ENCODE measurements at places on chromosomes 11 and 22.

DNA sequence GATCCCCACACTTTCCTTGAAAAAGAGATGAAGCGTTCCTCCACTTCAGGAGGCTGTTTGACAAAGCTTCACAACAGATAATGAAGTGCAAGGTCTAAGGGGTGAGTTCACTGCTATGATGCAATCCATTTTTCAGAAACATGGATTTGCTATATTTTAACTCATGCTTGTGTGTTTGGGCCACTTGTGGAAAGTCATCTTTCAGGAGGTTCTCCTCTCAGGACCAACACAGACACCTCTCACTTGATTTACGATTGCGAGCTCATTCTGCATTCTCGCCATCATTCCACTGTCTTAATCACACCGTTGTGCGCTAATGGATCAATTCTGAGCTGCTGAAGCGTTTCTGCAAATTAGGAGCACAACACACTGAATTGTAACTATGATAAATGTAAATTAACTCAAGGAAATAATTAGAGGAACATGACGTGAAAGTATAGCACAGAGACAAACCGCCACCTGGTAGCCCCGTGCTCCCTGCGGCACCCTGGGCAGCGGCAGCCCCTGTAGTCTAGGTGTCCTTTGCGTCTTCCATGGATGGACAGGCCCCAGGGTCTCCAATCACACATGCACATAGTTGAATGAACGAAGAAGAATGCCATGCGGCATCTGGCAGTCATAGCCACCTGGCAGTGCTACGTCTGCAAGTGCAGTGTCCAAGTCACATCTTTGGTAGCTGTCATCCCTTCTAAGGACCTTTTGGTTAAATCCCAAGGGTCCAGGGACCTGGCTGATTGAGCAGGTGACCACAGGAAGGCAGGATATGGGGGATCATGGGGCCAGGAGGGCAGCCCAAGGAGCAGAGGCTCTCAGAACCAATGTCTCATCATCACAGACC lies 28.1 kb upstream of the RTL6 start:
- no peak for DNase-seq

GRCh38 chr11:102495161-102496042 lies 35.1 kb downstream of the MMP7 start:
- peak; percentile 65 for DNase-seq

DNA sequence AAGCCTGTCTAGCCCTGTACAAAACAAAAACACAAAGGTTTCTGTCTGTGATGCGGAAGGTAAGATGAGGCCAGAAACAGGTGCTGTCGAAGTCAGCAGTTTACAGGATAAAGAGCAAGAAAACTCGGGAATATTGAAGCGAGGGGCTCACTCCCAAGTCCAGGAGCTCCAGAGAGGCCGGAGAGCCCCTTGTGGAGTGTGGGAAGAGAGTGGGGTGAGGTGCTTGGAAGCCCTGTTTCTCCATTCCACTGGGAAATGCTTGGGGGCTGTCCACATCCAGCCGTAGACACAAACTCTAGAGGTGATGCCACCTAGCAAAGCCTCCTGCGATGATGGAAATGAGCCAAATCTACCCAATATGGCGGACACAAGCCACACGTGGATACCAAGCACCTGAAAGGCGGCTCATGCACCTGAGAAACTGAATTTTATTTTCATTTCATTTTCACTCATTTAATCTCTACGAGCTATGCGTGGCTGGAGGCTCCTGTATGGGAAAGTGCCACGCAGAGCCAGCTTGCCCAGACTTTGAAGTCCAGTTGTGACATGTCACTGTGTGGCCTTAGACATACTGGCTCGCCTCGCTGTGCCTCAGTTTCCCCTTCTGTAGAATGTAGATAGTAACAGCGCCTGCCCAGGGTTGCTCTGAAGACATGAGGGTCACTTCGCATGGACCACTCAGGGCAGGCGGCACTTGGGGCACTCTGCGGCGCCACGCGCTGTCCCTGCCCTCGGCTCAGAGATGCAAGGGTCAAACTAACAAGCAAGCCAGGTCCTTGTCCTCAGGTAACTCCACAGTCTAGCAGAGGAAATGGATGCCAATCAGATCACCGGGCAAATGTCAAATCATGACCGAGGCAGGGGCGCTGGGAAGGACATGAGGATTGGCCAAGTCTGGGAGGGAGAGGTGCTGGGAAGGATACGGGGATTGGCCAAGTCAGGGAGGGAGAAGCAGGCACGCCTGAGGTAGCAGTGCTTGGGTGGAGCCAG lies 684.7 kb downstream of the TBC1D22A start:
- DNase-seq = no peak

- DNase-seq = no peak
Measured at GRCh38 chr11:131693756-131694155, 323.3 kb downstream of the NTM start.

DNA sequence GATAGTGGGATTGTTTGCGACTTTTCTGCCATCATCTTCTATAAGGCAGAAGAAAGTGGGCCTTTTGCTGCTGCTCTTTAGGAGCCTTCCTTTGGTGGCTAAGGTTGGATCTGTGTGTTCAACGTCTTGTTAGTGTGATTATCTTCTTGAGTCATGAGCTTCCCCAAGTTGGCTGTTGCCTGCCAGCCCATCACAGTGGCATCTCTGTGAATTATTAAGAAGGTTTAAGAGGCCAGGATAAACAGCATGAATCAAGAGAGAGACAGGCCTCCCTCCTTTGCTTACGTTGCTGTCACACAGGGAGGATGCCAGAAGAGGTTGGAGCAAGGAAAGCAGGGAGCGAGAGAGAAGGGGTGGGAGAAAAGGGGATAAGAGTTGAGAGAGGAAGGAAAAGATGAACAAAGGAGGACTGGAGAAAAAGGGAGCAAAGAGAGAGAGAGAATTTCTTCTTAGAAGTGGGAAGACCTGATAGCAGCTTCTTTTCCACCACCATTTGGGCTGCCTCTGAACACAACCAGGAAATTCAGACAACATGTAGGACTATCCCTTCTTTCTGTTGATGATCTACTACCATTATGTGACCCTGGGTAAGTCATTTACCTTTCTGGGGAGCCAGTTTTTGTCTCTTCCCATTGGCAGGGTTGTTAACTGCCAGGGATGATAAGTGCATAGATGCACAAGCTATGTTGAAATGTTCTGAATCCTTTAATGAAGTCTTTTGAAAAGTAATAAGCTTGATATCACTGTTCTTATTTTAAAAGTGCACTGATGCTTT lies 126.5 kb downstream of the NAV2 start:
- DNase-seq = no peak

DNA sequence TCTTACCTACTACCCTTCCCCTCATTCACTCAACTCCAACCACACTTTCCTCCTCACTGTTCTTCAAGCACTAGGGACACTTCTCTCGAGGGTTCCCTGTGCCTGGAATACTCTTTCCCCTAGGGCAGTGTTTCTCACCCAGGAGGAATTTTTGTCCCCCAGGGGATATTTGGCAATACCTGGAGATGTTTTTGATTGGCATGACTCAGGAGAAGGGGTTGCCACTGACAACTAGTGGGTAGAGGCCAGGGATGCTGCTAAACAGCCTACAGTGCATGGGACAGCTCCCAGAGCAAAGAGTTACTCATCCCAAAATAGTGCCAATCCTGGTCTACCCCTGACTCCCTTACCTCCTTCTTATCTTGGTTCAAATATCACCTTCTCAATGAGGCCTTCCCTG lies 40.0 kb downstream of the BTG4 start:
- no peak for DNase-seq

DNA sequence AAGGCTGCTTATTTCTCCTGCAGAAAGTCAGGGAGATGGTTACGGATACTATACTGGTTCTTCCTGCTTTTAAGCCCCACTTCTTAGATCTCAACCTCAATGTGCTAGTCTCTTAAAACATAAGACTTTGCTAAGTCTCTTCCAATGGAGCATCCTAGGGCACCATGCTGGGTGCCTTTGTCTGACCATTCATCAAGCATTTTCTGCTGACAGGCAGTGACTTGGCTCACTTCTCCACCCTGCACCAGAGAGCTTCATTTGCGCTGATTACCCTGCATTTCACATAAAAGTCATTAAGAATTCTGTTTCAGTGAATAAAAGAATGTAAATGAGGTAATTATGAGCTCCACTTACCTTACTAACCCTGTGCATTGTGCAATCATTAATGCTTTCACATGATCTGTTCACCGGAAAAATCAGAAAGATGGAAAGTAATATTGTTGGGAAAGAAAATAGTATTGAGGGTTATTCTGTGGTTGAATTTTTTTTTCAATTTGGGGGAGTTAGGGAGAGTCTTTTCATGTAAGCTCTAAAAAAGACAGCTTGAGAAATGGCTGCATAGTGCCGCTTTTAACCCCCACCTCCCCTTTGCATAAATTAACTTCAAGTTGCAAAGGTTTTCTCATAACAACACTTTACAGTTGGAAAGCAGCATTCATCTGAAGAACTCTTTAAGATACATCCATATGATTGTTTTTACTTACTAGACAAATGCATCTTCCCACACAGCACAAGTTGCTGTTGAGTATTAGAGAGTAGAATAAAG lies 677.3 kb upstream of the KIRREL3 start:
- no peak for DNase-seq

DNA sequence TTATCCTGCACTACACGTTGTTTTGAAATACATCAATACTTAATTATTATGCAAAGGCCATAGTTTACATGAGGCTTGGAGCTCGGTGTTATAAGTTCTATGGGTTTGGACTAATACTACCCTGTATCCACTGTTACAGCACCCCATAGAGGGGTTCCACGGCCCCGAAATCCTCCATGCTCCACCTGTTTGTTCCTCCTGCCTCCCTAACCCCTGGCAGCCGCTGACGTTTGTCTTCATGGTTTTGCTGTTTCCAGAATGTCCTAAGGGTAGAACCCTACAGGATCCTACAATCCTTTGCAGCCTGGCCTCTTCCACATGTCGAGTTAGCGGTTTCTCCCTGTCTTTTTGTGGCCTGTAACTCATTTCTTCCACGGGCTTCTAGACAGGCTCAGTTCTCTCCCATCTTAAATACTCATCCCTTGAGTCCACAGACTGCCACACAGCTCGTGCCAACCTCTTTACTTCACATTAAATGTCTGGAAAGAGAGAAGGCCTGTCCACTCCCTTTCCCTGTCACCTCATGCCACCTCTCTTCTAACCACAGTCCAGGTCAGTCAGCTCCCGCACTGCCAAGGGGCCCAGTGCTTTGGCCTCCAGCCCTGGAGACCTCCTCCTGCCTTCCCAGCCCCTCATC lies 42.4 kb upstream of the TH start:
- no peak for DNase-seq

- no peak for DNase-seq
Measured at GRCh38 chr11:66279092-66279734, 1.2 kb downstream of the CNIH2 start.

DNA sequence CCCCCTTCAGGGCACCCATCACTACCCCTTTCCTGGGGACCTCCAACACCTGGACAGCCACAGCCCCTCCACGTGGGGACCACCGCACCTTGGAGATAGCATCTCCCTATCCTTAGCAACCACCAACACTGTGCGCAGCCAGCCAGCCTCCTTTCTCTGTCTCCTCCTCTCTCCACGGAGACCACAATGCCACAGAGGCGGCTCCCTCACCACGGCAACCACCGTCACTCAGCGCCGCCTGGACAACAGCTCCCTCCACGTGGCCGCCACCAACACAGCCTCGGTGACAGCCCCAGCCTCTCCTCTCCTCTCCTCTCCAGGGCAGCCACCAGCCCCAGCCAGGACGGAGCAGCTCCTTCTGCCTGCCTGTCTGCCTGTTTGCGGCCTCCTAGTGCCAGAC lies 10.5 kb downstream of the ELFN2 start:
- DNase-seq = no peak

DNA sequence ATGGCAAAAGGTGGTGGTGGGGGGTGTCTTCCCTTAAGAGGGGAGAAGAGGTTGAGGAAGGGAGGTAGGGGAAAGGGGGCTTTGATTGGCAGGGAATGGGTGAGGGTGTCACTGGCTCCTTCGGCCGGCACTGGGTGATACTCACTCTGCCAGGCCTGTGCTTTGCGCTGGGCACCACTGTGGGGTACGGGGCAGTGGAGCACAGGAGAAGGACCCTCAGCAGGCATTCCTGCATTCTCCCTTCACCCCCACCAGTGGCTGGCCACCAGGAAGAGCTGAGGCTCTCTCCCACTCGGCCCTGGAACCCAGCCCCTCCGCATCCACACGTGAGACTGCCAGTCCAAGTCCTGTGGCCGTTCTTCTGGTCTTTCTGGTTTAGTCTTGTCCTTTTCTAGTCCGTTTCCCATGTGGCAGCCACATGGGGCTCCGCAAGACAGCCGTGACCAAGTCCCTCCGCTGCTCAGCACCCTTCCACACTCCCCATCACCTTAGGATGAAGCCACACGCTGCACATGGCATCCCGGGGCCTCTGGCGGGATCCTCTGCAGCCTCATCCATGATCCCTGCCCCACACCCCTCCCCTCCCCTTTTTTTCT lies 8.0 kb downstream of the CAPN5 start:
- DNase-seq = no peak

GRCh38 chr11:62560566-62561103 lies 13.1 kb downstream of the EEF1G start:
- peak; percentile 97 for DNase-seq

DNA sequence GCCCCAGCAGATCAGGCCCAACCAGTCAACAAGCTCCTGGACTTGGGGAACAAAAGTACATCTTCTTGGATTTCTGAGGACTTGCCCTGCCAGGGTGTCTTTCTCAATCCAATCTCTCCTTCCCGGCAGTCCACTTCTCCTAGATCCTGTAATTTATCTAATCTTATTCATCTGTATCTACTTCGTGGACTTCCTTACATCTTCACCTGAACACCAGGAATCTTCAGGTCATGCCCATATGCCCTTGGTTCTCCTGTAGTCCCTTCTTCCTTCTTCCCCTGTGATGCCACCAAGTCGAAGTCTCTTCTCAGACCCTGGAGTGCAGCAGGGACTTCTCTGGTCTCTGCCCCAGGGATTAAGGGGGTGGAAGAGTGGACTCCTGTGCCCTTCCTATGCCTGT lies 100.3 kb downstream of the ZNF280B start:
- DNase-seq = no peak

DNA sequence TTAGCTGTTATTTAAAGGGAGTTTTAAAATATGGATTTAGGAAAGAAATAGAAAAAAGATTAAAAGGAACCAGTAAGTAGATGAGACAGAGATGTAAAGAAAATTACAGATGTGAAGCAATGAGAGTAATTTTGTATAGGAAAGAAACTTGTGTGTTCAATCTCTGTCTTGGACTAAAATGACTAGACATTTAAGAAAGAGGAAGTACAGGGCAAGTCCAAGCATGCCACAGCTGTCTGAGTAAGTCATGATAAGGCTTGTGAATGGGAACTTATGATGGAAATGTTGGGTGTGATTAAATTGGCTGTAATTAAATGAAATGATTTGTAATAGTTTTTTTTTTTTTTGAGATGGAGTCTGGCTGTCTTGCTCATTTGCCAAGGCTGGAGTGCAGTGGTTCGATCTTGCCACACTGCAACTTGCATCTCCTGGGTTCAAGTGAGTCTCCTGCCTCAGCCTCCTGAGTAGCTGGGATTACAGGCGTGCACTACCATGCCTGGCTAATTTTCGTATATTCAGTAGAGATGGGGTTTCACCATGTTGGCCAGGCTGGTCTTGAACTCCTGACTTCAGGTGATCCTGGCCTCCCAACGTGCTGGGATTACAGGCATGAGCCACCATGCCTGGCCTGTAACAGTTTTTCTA lies 5.9 kb upstream of the ACY3 start:
- no peak for DNase-seq

GRCh38 chr11:10373340-10373739 lies 68.5 kb downstream of the ADM start:
- no peak for DNase-seq

GRCh38 chr11:14150878-14151277 lies 188.4 kb downstream of the SPON1 start:
- DNase-seq = no peak

GRCh38 chr22:50303515-50303847 lies 4.0 kb downstream of the PLXNB2 start:
- DNase-seq = no peak
